ENCODE measurements at places on chromosomes 4 and X.
A peak's percentile ranks its signal among the peaks of the same experiment; 100 is the strongest.

DNA sequence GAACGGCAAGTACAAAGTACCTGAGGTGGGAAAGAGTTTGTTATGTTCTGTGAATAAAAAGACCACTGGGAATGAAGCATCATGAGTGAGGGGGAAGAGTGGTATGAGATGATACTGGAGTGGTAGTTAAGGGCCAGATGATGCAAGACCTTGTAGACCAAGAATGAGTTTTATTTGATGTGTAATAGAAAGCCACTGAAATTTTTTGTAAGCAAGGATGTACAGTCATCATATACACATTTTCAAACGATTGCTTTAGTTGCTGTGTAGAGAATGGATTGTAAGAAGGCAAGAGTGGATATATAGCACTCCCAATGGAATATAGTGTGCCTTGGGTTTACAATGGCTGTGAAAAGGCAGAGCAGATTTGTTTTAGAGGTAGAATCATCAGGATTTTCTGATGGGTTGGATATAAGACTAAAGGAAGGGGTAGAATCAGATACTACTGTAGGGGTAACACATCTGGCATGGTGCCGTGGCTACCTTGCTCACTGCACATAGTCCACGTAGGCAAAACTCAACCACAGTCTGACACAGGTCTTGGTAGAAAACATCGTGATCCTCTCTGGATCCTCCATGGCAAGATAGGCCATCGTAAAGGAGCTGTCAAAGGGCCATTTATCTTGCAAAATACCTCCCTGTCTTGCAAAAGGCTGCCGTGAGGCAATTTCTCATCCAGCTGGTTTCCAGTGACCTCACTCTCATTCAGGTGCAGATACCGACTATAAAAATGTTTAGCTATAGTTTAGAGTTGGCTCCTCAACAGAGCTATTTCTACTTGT is 14.9 kb downstream of the TIFA start:
- DNase-seq, result no peak

- no peak for DNase-seq
These were observed 3.4 kb downstream of the NCAPG start for GRCh38 chr4:17814140-17814539.

GRCh38 chr4:31045724-31046318 is 325.7 kb downstream of the PCDH7 start:
- no peak for DNase-seq

- peak; percentile 81 for DNase-seq
These were observed at the start of gene ZNF674 for GRCh38 chrX:46545111-46546005. ZNF674 (minus strand) TSS chrX:46545421; CDS start chrX:46542087, 3,334 bp downstream.

- no peak for DNase-seq
These were observed 86.8 kb downstream of the DCLK2 start for GRCh38 chr4:150164956-150165629.

DNA sequence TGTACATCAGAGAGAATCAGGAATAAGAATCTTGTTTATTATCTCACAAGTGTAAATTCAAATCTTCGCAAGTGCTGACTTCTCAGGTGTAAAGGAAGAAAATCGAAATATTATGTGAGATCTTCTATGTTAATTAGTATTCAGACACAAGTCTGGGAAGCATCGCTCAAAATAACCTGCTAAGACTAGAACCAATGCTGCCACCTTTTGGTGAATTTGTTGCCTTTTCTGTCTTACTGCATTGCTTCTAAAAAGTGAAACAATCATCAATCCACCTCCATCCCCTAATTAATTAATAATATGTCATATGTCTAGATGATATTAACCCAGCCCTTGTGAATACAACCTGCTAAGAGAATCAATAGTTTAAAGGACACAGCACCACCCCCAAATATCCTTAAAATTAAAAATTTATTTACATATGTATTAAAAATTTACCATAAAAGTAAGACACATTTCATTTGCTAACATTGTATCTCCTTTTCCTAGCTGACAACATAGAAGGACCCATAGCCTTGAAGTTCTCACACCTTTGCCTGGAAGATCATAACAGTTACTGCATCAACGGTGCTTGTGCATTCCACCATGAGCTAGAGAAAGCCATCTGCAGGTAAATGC is 3.5 kb downstream of the EPGN start:
- no peak for DNase-seq

GRCh38 chr4:84050015-84050414 is 449.1 kb downstream of the NKX6-1 start:
- DNase-seq, result no peak

DNA sequence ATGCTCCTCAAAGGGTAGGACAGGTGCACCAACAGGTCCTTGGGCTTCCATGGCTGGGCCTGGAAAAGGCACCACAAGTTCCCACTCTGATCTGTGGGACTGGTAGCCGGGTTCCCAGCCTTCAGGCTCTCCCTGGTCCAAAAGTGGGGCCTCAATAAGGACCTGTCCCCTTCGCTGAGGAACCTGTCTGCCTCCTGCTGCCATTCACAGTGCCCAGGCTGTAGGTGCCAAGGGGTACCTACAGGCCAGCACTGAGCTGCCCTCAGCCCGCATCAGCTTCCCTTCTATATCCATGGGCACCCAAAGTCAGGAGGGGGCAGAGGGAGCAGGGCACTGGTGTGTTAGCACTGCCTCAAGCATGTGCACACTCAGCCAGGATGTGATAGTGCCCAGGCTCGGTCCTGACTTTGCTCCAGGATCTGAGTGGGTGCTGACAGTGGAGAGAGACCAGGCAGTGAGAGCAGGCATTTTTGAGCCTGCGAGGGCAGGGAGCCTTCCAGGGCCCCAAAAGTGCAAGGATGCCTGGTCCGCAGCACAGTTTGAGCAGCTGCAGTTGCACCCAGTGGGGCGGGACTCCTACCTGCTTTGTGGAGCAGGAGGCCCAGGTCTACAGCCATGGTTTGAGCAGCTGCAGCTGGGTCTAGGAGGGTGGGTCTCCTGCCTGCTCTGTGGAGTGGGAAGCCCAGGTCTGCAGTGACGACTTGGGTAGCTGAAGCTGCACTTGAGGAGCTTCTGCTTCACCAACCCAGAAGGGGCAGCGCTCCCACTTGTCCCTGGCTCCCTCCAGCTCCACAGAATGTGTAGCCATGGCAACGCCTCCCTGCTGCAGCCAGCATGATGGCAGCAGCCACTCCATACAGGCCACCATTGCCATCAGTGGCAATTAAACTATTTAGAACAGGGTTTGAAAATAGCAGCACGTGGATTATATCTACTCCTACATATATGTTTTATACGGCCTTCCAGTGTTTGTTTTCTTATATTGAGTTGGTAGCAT is 376.4 kb downstream of the KCTD8 start:
- DNase-seq, result no peak

- DNase-seq, result no peak
These were observed 89.0 kb downstream of the GPRIN3 start for GRCh38 chr4:89218587-89218986.

DNA sequence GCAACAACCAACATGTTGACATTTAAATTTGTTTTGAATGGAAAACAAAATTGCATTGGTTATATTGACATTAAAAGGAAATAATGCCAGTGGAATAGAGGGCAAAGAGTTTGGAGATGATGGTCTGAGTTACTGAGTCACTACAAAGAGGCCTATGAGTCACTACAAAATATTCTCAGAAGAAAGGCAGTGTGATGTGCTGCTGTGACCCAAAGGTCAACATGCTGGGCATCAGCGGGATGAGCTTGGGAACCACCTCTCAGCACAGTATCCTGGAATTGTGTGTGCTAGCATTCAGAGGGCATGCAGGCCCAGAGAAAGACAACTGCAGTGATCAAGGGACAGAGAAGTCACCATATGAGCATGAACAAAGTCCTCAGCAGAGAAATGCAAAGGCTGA is 2.8 kb downstream of the CMC4 start:
- DNase-seq, result no peak

DNA sequence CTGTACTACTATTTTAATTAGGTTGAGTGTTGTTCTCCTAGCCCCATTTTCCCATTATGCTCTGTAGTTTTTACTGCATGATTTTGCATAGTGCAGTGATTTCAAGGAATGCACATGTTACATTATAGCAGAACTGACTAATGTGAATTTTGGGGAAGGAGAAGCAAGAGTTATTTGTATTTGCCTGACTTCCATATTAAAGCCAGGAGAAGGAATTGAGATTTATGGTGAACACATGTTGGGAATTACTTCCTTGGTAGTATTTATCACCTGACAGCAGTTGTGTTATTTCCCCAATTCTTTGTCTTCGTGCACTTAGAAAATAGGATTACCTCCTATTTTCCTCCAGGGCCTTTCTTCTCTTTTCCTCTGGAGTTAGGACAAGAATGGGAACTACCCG is 3.2 kb downstream of the TMEM144 start:
- DNase-seq, result no peak

DNA sequence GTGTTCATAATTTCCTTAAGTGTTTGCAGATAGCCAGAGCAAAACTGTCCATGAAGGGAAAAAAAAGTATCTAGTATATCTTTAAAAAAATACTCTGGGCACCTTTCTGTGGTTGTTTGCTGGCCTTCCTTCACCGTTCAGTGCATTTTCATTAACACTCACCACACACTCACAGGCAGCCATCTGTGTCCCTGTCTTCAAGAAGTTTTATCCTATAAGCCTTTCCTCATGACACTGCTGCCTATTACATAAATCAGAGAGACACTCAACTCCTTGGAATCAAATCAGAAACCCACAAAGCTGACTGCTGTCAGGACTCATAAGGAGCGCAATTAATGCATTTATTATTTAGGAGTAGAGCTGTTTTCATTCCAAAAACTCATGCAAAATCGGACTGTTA is 1720.2 kb downstream of the PCDH7 start:
- no peak for DNase-seq

GRCh38 chr4:139017861-139018260 is 2.3 kb downstream of the NOCT start:
- DNase-seq, result no peak

DNA sequence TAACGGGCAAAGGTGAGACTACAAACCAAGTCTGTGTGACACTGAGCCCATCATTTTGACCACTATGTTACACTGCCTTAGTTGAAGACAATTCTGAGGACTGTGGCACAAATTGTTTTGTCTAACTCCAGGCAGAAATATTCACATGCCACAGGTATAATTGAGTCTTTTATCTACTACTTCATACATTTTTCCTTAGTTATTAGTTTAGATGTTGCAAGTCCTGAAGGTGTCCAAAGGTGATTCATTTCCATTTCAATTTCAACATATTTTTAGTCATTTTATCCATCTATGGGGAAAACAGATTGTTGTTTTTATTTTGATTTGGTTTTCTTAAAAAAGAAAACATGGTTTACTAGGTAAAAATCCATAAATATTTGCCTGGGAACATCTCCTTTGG is 341.7 kb upstream of the SMIM31 start:
- DNase-seq, result no peak

DNA sequence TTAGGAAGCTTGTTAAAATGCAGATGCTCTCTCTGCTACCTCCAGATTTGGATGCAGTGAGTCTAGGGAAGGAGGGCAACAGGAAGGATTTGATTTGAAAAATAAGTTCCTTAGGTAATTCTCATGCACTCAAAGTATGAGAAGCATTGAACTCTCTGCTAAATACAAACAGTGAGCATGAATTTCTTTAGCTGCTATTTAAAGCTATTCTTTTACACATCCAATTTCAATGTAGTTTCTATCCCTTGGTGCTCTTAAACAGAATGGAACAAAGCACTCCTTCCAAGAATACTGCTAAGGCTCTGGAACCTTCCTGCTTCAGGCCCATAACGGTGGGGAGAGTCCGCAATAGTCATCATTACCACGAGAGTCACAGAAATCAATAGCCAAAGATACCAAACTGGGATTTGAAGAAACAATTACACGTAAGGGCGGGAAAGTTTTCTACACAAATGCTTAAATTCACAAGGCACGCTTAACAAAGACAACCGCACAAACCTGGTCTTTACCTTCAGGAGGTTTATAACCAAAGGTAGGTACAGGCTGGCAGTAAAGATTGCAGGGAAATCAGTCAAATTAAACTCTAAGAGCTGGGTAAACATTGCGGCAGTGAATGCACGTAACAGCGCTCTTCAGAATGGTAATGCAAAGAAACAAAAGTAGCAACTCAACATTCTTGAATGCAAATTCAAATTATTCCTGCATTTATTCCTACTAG is 123.2 kb upstream of the NAP1L5 start:
- no peak for DNase-seq

GRCh38 chr4:166324321-166324720 is 451.3 kb downstream of the TLL1 start:
- DNase-seq, result no peak

- no peak for DNase-seq
These were observed 41.3 kb upstream of the MXD4 start for GRCh38 chr4:2303121-2303685.

DNA sequence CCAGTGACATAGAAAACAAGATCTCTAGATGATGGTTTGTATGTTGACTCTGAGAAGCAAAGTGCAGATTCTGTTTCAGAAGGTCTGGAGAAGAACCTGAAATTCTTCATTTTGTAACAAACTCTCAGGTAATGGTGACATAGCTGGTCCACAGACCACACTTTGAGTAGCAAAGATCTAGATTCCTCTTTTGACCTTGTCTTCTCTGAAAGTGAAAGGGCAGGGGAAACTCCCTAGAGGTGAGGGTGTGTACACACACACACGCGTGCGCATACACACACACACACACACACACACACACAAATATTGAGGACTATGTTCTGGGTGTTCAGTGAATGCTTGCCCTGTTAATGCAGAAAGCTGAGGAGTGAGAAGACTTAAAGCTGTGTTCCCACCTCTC is 110.1 kb downstream of the NHSL2 start:
- DNase-seq, result no peak

DNA sequence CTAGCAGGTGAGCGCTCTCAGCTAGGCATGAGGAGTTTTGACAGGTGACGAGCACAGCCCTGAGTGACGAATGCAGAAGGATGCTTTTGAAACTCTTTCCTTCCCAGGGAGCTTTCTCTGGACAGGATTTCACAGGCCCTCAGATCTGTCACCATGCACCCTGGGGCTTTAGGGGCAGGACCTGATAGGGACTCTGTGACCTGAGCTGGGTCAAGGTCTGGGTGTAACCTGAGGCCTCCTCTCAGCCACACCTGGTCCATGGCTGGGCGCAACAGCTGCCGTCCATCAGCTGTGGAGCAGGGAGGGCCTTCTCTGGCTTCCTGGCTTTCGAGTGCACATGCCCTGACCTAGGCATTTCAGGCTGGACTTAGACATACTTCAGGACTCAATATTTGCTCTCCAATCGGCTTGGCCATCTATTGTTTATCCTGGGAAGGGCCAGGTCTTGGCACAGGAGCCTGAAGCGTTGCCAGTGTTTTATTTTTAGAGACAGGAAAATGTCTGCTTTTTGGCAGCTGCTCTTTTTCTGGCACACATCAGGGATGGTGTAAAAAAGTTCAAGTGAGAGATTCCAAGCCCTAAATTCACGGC is 56.4 kb downstream of the C4orf51 start:
- DNase-seq, result no peak

DNA sequence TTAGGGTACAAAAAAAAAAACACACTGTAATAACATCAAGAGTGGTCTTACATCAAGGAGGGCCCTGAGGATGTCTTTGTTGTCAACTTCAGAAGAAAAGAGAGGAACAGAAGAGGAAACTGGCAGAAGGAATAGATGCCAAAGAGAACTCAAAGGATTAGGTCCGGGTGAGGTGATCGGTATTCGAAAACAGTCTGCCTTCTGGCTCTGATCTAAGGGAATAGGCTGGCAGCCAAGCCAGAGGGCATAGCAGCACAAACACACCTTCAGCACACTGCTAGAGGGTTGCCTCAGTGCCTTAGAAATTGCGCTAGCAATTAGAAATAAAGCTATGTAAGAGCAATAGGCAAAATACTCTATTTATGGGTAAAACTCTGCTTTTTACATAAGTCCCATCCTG is 91.4 kb upstream of the TTC29 start:
- DNase-seq, result no peak

- no peak for DNase-seq
These were observed 14.4 kb upstream of the TLR8 start for GRCh38 chrX:12891915-12892506.

Data from activated naive CD8-positive, alpha-beta T cell treated with anti-CD3 and anti-CD28 coated beads, Interleukin-2, amount 50 U/mL, for 16 hours (primary cell).